Kidney (tissue), 22 donors: ENCODE measurements at places on chromosomes 1 and 21.
A peak's percentile ranks its signal among the peaks of the same experiment; 100 is the strongest.

GRCh38 chr1:181033128-181033798 lies 520 bp upstream of the MR1 start:
- peak; percentile 74 for DNase-seq
- H3K4me3 ChIP-seq = peak overlapping the region; percentile 87
- no peaks in the 10 kb centered on the region for H3K27me3 ChIP-seq
- H3K4me1 ChIP-seq = no peaks in the 10 kb centered on the region
- no peaks in the 10 kb centered on the region for H3K36me3 ChIP-seq

GRCh38 chr21:18468790-18469189 lies 65.2 kb upstream of the TMPRSS15 start:
- no peaks in the 10 kb centered on the region for H3K27me3 ChIP-seq
- H3K4me3 ChIP-seq = no peak overlapping the region
- no peaks in the 10 kb centered on the region for H3K4me1 ChIP-seq
- H3K27ac ChIP-seq = no peak overlapping the region
- no peaks in the 10 kb centered on the region for H3K36me3 ChIP-seq

DNA sequence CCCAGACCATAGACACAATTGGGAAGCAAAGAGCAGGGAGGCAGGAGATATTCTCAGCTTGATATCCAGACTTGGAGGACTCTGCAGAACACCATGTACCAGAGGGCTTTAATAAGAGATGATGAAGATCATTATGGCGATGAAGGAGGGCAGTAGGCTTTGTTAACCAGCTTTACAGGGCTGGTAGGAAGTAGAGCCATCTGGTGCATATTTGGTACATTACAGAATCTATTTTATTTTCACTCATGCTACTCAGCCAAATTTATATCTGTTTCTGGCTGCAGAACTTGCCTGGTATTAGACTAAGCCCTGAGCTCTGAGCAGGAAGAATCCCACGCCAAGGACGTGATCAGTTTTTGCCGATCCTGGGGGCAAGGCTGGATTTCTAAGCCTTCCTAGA lies 61.8 kb upstream of the SYT6 start:
- no peak overlapping the region for H3K27ac ChIP-seq
- no peaks in the 10 kb centered on the region for H3K27me3 ChIP-seq
- no peak overlapping the region for H3K4me3 ChIP-seq
- no peak for DNase-seq
- H3K4me1 ChIP-seq = peaks cover 4% of the 10 kb centered on the region

DNA sequence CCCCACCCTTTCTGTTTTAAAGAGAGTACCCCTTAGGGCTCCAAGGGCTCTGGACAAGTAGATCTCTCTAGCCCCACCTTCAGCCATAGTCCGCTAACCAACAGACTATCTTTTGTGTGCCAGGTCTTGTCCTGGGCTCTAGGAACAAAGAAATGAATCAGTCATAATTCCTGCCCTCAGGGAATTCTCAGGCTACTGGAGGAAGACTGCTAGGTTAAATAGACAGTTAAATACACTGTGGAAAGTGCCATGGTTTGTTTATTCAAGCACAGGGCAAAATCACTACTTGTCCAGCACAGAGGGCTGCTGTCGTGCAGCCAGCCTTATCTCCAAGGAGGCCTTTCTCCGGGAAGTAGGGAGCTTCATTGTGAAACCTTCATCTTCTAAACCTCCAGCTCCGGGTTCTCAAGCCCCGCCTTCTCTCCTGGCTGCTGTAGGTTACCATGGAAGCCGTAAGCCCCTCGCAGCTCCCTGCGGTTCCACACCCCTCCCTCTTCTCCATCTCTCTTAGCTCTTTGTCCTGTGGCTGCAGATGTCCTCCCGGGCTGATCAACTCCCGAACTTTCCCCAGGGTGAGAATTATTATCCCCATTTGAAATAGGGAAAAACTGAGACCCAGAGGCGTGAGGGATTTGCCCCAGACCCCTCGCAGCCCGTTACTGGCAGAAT lies 29.8 kb downstream of the SHISAL2A start:
- no peaks in the 10 kb centered on the region for H3K27me3 ChIP-seq
- DNase-seq = peak; percentile 32
- no peaks in the 10 kb centered on the region for H3K4me1 ChIP-seq
- no peak overlapping the region for H3K4me3 ChIP-seq

DNA sequence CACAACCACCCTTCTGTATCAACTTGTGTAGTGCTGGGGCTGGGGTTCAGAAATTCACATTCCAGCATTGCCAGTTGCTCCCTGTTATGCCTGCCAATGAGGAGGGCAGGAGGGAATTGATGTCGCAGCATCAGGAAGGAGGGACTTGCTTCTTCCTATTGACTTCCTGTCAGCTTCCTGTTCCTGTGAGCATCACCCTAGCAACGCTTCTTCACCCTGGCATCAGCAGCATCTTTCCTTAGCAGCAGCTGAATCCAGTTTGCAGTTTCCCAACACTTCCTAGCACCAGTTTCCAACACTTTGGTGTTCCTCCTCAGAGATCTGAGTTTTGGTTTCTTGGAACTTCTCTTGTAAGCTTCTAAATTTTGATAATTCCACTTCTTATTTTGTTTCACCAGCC lies 8.9 kb upstream of the TRIM62 start:
- no peak overlapping the region for H3K27ac ChIP-seq
- H3K4me1 ChIP-seq = no peaks in the 10 kb centered on the region
- no peak for DNase-seq

GRCh38 chr1:109730666-109731065 lies 10.2 kb downstream of the GSTM3 start:
- H3K27ac ChIP-seq = peak overlapping the region; percentile 3
- H3K4me1 ChIP-seq = no peaks in the 10 kb centered on the region
- no peaks in the 10 kb centered on the region for H3K36me3 ChIP-seq
